Aorta (tissue), 5 donors: ENCODE measurements at places on chromosomes 1 and 21. TPM values are rescaled to one million over a fixed set of nuclear protein-coding genes. Genes with fewer than 3 reads are reported as not detected.

DNA sequence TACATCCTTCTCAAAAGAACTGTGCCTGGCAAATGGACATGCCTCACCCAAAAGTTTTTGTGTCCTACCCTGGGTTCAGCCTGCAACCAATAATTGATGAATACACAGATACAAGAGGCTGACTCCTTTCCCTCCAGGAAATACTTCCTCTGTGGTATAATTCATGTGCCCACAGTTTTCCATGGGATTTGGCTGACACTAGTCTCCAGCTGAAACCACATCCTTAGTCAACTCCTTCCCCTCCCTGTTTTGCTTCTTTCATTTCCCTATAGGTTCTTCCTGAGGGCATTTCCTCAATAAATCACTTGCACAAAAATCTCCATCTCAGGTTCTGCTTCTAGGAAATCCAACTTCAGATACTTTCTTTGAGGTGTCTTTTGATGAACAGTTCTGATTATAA is 436.6 kb upstream of the C1orf87 start:
- DNase-seq: no peak

DNA sequence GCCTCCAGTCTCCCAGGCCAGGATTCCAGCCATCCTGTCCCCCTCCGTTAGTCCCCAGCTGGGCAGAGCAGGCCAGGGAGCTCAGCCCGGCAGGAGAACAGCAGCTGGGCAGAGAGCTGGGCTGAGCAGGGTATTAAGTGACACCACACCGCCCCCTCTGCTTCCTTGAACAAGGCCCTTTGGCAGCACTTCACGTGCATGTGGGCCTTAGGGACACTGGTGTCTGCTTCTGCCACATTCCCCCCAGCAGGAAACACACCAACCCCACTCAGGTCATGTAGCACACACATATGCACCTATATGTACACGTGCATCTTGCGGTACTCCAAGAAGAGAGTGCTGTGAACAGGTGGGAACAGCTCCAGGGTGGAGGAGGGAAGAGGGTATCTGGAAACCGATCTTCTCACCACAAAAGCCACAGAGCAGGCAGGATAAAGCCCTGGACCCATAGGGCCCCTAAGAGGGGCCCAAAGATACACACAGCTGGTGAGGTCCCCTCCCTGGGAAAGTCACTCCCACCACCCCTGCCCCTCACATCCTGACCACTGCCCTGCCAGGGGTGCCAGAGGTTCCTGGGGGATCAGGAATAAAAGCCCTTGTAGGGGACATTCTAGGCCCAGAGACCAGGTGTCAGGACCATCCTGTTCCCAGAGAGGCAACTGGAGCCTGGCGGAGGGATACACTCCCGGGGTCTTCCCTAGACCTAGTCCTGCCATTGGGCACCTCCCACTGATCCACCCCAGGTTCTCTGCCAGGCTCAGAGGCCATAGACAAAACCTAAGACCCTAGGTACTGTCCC is 4.5 kb downstream of the EPHA2 start:
- no peak for DNase-seq

Gene OR2L13
- polyA plus RNA-seq: not detected

Gene SPRR2E
- 0.77 TPM for polyA plus RNA-seq

DNA sequence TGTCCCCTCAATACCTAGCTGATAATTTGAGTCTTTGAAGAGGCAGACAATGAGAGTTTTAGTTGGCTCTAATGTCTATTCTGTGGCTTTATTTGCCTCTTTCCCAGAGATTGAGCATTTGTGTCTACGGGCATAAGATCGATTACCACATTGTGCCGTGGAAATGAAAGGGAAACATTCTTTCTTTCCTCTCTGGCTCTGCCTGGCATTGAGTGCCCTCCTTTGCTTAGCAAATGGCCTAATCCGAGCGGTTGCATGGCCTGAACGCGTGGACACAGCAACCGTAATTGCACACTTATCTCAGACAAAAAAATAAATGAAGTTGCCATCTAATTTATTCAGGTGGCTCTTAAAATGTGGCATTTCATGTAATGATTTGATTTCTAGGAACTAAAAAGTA is 247.9 kb downstream of the ADGRL2 start:
- no peak for DNase-seq

Gene PIK3C2B
- 9.3 TPM for polyA plus RNA-seq

Gene SHE
- 7.0 TPM for polyA plus RNA-seq

DNA sequence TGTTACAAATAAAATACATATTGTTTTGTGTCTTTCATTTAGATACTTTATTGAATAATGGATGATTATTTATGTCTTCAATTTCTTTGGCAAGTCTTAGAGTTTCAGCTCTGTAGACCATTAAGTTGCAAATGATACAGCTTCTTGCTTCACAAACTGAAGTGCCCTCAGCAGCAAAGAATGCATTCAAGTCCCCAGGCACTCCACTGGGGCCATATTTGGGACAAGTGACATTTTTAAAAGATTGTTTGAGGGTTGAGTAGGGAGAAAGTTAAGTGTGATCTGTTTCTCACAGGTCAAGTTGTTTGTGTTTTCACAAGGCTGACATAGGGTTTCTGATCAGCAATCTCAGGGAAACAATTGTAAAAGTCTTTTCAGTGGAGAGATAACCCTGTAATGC is 400.7 kb downstream of the PLA2G4A start:
- no peak for DNase-seq

- DNase-seq: no peak
Observed at GRCh38 chr1:229190057-229190575, 80.8 kb upstream of the RAB4A start.

Gene RHEX
- polyA plus RNA-seq: not detected

Gene H3-3A
- 464 TPM for polyA plus RNA-seq

Gene KCNA10
- polyA plus RNA-seq: not detected

- no peak for DNase-seq
Observed at GRCh38 chr1:97202481-97203380, 481.1 kb downstream of the PTBP2 start.

- no peak for DNase-seq
Observed at GRCh38 chr1:178004926-178005391, 35.1 kb upstream of the SEC16B start.

- DNase-seq: no peak
Observed at GRCh38 chr1:118116401-118116800, 68.6 kb downstream of the SPAG17 start.
